Prostate gland (tissue), 2 donors: ENCODE measurements at places on chromosomes 5 and 9.

DNA sequence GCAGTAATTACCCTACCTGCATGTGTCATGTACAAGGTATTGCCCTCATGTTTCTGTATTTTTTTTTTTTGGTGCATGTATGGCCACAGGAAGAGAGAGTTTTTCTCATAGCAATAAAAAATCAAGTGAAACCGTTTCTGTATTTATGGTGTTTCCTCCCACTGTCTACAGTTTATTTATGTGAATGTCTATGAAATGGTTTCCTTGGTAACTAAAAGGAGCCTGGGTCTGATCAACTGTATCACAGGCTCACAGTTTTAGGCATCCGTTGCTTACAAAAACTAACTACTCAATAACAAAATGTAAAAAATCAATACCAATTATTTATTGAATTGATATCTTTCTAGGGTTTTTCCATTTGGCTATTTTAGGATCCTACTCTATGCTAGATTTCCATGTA, 464.4 kb downstream of the TAF11L14 start:
- no peak overlapping the region for H3K4me3 ChIP-seq
- no peaks in the 10 kb centered on the region for H3K27me3 ChIP-seq
- no peaks in the 10 kb centered on the region for H3K4me1 ChIP-seq

DNA sequence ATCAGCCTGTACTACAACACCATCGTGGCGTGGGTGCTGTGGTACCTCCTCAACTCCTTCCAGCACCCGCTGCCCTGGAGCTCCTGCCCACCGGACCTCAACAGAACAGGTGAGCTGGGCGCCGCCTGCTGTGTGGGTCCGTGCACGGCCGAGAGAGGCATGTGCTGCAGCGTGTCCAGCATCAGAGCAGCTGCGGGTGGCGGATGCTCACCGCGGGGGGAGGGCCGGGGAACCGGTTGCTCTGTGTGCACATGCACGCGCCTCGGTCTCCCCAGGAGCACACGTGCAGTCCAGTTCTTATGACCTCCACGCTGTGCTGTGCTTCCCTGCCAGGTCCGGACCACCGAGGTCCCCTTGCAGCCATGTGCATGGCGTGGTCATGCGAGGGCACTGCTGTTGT, 7.6 kb downstream of the SLC6A18 start:
- H3K36me3 ChIP-seq = no peaks in the 10 kb centered on the region
- H3K27ac ChIP-seq = no peak overlapping the region
- H3K4me1 ChIP-seq = no peaks in the 10 kb centered on the region
- peaks cover 17% of the 10 kb centered on the region for H3K27me3 ChIP-seq
- no peak for DNase-seq

GRCh38 chr5:42951293-42951840, 88.8 kb downstream of the ANXA2R start:
- no peaks in the 10 kb centered on the region for H3K36me3 ChIP-seq
- peaks cover 18% of the 10 kb centered on the region for H3K27me3 ChIP-seq
- DNase-seq = peak; percentile 37
- H3K4me1 ChIP-seq = no peaks in the 10 kb centered on the region
- H3K27ac ChIP-seq = peak overlapping the region; percentile 84

DNA sequence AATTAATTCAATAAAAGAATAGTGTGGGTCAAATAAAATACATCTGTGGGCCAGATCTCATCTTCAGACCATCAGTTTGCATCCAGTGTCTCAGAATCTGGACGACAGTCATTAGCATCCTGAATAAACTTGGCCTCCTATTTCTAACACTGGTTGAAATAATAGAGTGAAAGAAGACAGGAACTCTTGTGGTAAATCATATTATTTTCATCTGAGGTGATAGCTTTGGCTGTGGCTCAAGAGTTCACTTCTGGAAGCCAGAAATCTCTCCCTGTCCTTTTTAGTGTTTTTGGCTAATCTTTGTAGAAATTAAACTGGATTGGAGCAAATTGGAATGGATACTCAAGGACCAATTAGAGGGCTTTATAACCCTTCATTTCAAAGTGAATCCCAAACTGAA, 63.4 kb upstream of the HMHB1 start:
- H3K4me3 ChIP-seq = no peak overlapping the region
- H3K27ac ChIP-seq = no peak overlapping the region
- no peaks in the 10 kb centered on the region for H3K36me3 ChIP-seq
- H3K27me3 ChIP-seq = no peaks in the 10 kb centered on the region
- no peak for DNase-seq

GRCh38 chr5:128770907-128771306, 194.4 kb upstream of the SLC27A6 start:
- DNase-seq = no peak
- H3K27me3 ChIP-seq = no peaks in the 10 kb centered on the region
- no peak overlapping the region for H3K4me3 ChIP-seq
- H3K4me1 ChIP-seq = no peaks in the 10 kb centered on the region

DNA sequence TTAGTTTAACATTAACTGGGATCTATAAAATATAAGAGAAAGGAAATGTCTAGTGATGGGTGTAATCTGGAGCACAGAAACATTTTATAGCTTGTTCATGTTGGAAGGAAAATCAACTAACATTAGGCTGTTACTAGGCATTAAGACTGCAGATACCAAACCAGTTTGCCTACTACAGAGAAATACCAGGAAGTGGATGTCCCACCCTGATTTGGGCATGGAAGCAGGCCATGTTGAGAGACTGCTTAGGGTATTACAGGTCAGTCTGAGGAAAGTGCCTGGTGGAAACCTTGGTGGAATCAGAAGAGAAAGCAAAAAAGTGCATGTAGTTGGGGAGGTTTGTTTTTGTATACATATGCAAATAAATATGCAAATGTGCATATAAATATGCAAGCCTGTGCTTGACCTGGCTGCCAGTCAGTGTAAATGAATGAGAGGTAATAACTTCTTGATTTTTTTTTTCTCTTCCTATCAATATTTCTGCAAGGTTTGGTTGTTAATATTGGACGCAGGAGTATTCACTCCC, 9.6 kb upstream of the CCDC112 start:
- no peaks in the 10 kb centered on the region for H3K27me3 ChIP-seq
- H3K36me3 ChIP-seq = no peaks in the 10 kb centered on the region
- peak; percentile 56 for DNase-seq
- H3K4me1 ChIP-seq = no peaks in the 10 kb centered on the region

- no peaks in the 10 kb centered on the region for H3K36me3 ChIP-seq
- no peak overlapping the region for H3K27ac ChIP-seq
- no peaks in the 10 kb centered on the region for H3K4me1 ChIP-seq
- no peak overlapping the region for H3K4me3 ChIP-seq
- no peak for DNase-seq
Measured at GRCh38 chr5:111144352-111144930, 52.3 kb downstream of the WDR36 start.

DNA sequence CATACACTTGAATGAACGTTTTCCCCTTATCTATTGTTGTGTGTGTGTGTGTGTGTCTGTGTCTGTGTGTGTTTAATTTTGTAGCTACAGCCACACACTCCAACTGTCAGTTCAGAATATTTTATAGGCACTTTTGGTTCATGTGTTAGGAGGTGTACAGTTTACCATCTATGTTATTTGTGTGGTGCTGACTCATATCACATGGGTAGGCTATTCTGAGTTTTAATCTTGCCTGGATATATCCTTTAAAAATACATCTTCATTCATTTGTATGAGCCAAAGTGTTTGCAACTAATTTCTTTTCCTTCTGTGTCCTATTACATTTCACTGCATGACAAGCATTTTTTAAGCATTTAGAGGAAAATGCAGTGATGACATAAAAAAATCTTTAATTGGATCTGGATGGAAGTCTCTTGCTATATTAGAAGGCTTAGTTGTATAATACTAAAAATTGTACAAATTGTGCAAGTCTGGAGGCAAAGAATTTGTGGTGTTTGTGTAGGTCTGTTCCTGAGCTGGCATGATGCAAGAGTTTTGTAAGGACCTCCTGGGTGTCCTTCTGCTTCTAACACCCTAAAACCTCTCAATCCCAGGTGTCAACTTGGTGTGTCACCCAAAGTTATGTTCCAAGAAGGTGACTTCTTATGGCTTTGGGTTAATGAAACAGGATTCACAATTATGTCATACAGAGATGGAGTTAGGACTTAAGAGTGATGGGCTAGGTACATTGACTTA, 52.4 kb upstream of the HMHB1 start:
- H3K4me3 ChIP-seq = no peak overlapping the region
- DNase-seq = no peak
- H3K36me3 ChIP-seq = no peaks in the 10 kb centered on the region

DNA sequence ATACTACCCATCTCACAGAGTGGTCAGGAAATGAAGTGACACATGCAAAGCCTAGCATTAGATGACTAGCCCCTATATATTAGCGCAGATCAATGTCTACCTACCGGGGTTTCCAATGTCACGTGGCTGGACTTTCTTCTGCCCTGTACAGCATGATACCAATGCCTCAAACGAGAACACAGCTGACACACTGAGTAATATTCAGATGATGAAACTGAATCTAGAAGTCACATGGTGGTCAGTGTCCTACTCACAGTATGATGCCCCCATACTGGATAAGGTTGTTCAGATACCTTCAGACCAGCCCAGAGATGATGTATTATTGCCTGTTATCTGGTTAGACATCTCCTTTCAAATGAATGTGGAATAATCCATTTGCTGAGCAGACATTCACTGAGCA, 71.1 kb upstream of the FRRS1L start:
- H3K27me3 ChIP-seq = no peaks in the 10 kb centered on the region
- H3K27ac ChIP-seq = no peak overlapping the region
- H3K4me1 ChIP-seq = peaks cover 7% of the 10 kb centered on the region
- no peak overlapping the region for H3K4me3 ChIP-seq

GRCh38 chr9:23850690-23851629, 24.9 kb upstream of the ELAVL2 start:
- H3K36me3 ChIP-seq = no peaks in the 10 kb centered on the region
- H3K27ac ChIP-seq = no peak overlapping the region
- H3K27me3 ChIP-seq = peaks cover 7% of the 10 kb centered on the region
- H3K4me3 ChIP-seq = peak overlapping the region; percentile 20

DNA sequence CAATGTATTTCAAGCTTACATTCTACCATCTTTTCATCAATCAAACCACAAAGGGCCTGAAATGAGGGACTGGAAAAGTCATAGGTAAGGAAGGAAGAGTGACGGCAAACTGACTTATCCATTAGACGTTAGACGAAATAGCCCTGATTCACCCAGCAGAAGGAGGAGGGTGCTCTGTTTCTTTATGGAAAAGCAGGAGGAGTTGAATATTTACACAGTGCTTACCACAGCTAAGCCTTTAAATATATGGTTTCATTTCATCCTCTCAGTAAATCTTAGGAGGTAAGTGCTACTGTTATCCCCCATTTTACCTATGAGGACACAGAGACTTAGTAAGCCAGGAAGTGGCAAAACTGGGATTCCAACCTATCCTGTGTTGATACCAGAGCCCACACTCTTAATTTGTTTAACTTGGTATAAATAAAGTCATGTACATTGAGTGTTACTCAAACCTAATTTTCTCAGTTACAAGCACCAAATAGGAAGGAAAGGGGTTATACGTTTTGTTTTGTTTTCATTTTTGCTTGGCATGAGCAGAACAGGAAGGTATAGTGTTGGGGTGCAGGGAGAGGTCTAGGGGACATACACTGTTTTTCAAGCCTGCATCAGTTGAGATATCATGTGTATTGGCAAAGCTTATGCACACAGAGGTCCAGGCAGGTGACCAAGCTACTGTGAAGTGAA, 98.1 kb upstream of the IFNK start:
- H3K27ac ChIP-seq = no peak overlapping the region
- no peaks in the 10 kb centered on the region for H3K27me3 ChIP-seq
- no peaks in the 10 kb centered on the region for H3K4me1 ChIP-seq
- no peak overlapping the region for H3K4me3 ChIP-seq
- no peak for DNase-seq

GRCh38 chr9:14650596-14650995, 42.6 kb downstream of the ZDHHC21 start:
- no peak overlapping the region for H3K27ac ChIP-seq
- H3K36me3 ChIP-seq = no peaks in the 10 kb centered on the region
- DNase-seq = no peak
- no peaks in the 10 kb centered on the region for H3K4me1 ChIP-seq
- H3K4me3 ChIP-seq = no peak overlapping the region
- H3K27me3 ChIP-seq = no peaks in the 10 kb centered on the region

GRCh38 chr5:113122053-113122452, 145.5 kb downstream of the DCP2 start:
- H3K36me3 ChIP-seq = no peaks in the 10 kb centered on the region
- no peaks in the 10 kb centered on the region for H3K27me3 ChIP-seq
- H3K4me3 ChIP-seq = no peak overlapping the region
- H3K4me1 ChIP-seq = peaks cover 3% of the 10 kb centered on the region
- DNase-seq = no peak

DNA sequence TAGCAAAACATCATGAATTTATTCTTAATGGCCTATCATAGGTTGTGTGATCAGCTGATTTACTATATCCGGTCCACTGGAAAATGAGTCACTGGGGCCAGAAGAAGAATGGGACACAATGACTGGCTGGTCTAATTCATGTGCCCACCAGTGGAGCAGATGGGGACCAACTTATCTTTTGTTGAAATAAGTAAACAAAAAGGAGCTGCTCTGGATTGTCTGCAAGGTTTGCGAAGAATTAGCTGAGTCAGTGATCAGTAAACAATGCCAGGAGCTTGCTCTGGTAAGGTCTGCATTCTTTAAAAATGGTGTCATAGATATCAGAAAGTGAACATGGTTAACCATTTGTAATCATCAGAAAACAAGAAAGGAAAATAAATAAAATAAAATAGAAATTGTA, 128.0 kb downstream of the RASEF start:
- H3K4me3 ChIP-seq = no peak overlapping the region
- no peaks in the 10 kb centered on the region for H3K36me3 ChIP-seq
- no peak for DNase-seq
- no peaks in the 10 kb centered on the region for H3K27me3 ChIP-seq
- no peaks in the 10 kb centered on the region for H3K4me1 ChIP-seq

DNA sequence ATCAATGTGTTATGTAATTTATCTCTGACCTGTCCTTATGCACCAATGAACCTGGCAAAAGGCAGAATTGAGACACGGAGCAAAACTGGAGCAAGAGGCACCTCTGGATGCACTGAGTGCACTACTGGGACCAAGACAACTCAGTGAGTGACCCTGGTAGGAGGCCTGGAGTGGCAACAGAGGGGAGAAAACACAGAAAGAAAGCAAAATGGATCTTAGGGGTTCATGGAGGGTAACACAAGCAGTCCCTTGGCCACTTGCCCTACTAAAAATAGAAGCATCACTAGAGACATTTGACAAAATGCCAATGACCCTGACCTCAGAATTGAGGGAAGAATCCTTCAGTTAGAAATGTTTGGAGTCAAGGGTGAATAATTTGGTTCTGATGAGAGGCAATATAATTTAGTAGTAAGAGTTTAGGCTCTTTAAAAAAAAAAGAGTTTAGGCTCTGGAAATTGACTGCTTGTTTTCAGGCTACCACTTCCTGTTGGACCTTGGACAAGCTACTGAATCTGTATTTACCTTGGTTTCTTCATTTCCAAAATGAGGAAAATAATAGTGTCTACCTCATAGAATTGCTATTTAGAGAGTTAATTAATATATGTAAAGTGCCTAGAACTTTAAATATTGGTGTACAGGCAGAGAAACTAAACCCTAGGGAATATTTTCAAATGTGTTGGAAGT, 234.9 kb upstream of the TARS1 start:
- no peaks in the 10 kb centered on the region for H3K36me3 ChIP-seq
- no peaks in the 10 kb centered on the region for H3K4me1 ChIP-seq
- no peak overlapping the region for H3K27ac ChIP-seq
- H3K27me3 ChIP-seq = no peaks in the 10 kb centered on the region
